Right renal pelvis (tissue), 4 donors: ENCODE measurements at places on chromosomes 6 and 20. TPM values are rescaled to one million over a fixed set of nuclear protein-coding genes. Genes with fewer than 3 reads are reported as not detected.
A peak's percentile ranks its signal among the peaks of the same experiment; 100 is the strongest.

SLC17A3 gene
- polyA plus RNA-seq = 0.40 TPM

LATS1 gene
- polyA plus RNA-seq = 36.6 TPM

COL19A1 gene
- polyA plus RNA-seq = 2.2 TPM

DNA sequence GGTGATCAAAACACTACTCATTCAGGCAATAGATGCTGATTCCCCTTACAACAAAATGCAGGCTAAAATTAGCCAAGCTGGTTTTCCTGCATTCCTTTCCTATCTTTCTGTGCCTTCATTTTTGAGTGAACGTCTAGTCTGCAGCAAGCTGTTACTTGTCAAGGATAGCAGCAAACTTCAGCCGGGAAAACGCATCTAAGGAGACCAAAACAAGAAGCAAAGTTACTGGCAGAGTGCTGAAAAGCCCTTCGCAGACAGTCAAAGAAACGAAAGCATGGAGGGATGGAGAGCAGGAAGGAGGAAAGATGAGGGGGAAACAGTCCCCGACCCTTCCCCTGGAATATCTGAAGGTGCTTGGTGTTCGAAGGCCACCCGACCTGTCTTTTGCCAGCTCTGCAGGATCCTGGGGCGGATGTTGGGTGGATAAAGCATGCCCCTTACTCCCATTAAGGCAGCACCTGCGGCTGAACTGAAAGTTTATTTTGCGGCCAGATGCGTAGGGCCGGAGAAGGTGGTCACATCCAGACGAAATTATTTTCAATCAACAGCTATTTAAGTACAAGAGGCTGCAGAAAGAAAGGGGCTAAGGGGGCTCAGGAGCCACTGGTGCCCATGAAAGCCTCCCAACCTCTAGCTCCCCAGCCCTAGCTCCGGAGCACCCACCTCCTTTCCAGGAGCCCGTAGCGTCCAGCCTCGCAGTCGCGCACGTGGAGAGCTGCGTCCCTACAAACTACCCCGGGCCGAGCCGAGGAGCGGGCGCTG, 538 bp downstream of the FERMT1 start:
- no peak for DNase-seq

GRCh38 chr6:15739867-15740266, 77.0 kb upstream of the DTNBP1 start:
- DNase-seq = no peak

GRCh38 chr6:70280400-70280853, 22.5 kb downstream of the COL9A1 start:
- no peak for DNase-seq

DNA sequence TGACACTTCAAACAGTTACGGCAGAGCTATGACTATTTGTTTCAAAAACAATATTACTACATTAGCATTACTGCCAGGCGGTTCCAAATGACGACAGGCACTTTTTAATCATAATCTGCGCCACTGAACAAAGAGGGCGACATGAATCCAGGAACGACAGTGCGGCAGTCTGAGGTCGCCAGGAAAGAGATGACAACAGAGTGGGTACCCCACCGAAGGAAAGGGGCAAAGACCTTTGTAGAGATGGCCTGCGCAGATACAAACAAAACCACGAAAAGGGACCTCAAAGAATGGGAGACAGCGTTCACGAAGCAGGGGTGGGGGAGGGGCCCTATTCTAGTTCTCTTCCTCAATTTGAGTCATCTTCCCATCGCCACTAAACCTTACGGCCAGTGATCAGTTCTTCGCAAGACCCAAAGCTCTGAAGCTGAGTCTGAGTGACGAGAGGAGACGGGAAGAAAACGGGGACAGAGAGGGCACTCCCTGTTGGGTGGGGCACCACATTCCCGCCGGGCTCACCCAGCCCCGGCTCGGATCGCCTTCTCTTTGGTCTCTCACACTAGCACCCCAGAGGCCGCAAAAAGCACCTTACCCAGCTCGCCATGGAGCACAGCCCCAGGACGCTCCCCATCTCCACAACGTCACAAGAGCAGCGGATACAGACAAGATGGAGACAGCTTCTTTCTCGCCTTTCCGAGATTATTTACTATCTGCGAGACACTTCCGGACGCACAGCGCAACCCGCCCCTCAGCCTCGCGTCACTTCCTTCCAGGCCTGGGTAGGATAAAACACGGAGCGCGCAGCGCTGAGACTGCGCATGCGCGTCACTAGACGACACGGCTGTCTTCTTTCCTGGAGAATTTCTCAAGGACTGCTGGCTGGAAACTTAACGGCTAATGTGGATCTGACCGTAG, at the start of gene SERINC1:
SERINC1 (minus strand) TSS at position 701 of the 915 bp plus-strand sequence; CDS start at position 631, 70 bp downstream.
- peak; percentile 94 for DNase-seq

DNA sequence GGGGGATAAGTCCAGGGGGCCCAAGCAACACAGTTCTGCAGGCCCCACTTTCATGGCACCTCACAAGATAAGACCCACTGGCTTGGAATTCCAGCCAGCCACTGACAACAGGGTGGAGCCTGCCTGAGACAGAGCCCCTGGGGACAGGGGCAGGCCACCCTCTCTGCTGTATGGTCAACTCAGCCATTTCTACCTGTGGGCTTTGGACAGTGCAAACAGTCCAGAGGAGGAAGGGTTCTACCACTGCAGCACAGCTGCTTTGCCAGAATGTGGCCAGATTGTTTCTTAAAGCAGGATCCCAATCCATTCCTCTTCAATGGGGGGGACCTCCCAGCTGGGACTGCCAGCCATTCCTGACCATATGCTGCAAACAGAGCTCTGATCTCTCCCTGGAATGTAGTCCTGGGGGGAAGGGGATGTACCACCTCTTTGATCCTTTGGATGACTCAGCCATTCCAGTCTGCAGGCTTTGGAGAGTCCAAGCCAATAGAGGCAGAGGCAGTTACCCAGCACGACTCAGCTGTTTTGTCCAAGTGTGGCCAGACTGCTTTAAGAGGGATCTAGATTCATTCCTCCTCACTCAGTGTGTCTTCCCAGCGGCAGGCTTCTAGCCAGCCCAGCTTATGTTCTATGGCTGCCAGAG, 842.2 kb downstream of the EPHA7 start:
- no peak for DNase-seq

DNA sequence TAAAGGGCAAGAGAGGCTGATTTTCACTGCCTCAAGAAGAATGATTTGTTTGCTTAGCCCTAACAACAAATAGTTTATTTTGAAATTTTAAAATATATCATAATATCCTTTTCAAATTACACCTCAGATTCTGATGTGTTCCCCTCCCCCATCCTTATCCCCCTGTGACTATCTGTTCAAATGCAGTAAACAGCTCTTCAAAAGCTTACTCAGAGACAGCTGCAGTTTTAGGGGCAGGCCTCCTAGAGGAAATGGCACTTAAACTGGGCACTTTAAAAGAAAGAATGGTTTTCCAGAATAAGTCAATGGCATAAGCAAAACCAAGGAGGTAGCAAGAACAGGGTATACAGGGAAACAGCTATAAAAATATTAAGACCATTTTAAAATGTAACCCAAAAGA, 118.6 kb upstream of the UST start:
- DNase-seq = no peak

DNA sequence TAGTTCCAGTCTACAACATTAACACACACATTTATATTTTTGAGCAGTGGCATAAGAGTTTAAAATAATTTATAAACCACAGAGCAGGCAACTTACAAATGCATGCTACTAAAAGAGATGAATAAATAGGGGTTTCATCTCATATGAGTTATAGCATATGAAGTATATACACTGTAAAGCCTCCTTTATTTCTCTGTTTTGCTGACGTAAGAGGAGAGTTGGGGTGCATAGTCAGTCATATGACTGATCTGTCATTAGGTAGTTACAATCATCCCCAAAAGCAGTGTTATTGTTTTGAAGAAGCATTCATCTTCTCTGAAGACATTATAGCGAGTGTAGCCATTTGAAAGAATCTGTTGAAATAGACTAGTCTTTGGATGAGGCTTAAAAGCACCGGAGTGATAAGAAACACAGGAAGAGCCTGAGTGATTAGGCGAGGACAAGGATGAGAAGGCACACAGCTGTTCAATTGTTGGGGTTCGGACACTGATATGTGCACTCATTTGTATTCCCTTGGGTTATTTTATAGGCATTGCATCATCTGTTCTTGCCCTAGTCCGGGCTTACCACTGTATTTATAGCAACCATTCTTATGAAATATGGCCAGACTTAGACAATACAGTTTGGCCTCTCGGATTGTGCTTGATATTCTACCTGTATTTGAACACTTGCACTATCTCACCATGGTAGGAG, 325.7 kb downstream of the SAMD5 start:
- no peak for DNase-seq

GRCh38 chr6:97557355-97557754, 274.3 kb upstream of the MMS22L start:
- no peak for DNase-seq

DNA sequence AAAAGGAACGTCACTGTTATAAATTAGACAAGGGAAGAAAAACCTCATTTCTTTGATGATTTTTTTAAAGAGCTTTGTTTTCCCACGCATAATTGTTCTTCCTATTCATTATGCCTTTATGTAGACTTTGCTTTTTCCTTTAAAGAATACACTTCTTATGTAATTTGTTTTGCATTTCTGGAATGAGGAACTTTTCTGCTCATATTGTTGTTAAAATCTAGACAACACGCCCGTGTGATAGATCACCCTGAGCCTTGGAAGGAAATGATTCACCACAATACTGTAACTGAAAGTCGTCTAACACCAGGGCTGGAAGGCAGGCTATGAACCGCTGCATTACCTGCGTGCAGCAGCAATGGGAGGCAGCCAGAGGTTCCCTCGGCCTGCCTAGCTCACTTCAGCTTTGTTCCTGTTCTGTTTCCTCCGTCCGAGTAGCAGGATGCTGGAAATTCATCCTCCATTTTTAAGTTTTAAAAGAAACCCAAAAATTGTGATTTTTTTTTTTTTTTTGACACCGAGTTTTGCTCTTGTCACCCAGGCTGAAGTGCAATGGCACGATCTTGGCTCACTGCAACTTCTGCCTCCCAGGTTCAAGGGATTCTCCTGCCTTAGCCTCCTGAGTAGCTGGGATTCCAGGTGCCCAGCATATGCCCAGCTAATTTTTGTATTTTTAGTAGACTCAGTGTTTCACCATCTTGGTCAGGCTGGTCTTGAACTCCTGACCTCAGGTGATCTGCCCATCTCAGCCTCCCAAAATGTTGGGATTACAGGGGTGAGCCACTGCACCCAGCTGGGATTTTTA, 49.6 kb upstream of the ZNF217 start:
- no peak for DNase-seq

- DNase-seq = no peak
These were observed 50.8 kb upstream of the ADGRF5 start for GRCh38 chr6:46972531-46972930.
